ENCODE measurements at places on chromosomes 1 and 21.

- DNase-seq, result no peak
Measured at GRCh38 chr21:45651921-45652320, 8.4 kb downstream of the PCBP3 start.

DNA sequence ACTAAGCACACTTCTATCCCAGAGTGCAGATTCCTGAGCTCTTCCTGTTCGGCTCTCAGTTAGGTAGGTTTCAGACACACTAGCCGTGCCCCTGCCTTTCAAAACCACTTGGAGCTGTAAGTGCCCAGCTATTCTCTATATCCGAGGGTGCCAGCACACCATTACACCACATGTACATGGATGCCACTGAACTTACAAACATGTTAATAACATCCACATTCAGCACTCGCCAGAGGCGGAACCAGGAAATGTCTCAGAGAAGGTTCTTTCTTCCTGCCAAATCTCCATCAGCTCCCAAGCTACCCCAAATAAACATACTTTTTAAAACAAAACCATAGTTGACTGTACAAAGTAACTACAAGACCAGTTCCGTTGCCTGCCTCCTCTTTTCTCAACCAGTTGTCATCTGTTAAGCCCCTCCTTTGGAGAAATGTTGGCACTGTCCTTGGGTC is 78.4 kb upstream of the CTTNBP2NL start:
- DNase-seq, result no peak

GRCh38 chr1:225449261-225449660 is 21.4 kb upstream of the LBR start:
- DNase-seq, result no peak

DNA sequence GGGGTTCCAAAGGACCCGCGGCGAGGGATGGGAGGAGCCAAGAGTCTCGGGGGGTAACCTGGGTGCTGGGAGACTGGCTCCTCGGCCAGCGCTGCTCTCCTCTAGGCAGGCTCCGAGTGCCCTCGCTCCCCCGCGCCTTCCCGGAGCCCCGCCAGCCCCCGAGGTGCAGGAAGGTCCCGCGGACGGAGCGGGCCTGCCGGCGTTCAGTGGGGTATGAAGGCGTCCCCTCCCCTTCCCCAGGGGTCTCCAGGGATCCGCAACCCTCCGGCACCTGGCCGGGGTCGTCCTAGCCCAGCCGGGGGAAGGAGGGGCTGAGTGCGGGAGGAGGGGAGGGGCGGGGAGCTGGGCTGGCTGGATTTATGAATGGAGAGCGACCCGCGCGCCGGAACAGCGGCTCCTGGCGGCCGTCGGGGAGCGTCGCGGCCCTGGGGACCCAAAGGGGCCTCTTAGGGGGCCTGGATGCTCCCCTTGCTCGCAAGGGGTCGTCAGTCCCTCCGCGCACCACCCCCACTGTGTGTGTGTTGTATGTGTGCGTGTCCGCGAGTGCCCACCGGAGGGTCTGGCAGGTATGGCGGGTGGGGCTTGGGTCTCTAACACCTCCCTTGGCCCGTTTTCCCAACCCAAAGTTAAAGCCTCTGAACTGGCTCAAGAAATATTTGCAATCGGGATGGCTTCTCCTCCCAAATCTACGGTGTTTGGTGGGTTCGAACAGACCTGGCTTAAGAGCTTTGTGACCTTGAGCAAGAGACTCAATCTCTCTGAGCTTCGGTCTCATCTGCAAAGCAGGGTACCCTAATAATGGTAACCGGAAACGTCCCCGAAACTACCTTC is 642 bp downstream of the HCRTR1 start:
- DNase-seq, result no peak

DNA sequence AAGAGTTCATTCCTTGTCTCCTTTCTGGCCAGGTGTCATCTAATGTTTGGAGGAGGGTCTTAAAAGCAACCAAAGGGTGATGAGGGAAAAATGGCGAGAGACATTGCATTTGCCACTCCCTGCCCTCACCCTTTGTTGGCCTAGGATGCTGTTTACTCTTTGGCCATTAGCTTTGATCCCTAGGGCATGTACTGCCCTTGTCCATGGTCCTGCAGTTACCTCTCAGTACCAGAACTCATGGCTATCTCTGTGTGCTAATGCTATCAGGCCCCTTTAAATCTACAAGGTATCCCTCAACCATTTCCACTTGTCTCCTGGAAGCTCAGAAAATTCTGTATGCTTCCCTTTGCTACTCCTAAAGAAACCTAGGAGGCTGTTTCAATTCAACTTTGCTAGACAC is 424.8 kb upstream of the PLXNA2 start:
- DNase-seq, result no peak
